ENCODE measurements at places on chromosomes 7 and 10.

DNA sequence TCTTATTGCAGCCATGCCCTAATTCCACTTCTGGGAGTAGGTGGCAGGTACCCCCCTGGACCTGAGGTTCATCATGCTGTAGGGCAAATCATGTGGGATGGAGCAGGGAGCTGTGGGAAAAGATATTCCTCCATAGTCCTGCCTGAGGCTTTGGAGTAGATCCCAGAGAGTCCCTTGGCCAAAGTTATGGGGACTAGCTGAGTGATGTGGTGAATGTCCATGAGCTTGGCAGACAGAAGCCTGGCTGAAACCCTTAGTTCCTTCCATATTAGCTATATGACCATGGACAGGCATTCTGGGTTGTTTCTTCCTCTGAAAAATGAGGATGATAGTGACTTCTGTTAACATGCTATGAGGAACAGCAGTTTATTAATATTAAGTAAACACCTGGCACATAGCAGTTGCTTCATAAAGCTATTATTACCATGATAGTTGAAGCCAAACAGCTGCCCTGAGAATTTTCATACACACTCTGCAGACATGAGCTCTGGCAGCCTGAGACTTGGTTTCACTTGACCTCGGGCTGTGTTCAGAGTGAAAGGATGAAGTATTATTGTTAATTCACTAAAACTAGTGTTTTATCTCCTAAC is 15.0 kb upstream of the IMPDH1 start:
- DNase-seq: no peak

DNA sequence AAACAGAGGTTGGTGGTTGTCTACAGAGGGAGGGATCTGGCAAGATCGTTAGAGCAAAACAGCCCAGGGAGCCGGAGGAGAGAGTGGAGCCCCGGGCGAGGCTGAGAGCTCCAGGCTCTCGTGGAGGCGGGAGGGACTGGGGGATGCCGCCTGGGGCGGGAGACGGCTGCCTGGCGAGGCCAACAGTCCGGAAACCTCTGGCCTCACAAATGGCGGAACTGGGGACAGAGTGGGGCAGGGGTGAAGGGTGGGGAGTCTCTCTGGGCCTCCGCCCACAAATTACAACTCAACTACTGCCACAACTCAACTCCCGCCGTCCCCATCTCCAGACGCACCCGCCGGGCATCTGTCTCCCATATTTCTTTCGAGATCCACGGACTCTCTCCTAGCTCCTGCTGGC is 47.7 kb downstream of the CLEC2L start:
- DNase-seq: no peak

DNA sequence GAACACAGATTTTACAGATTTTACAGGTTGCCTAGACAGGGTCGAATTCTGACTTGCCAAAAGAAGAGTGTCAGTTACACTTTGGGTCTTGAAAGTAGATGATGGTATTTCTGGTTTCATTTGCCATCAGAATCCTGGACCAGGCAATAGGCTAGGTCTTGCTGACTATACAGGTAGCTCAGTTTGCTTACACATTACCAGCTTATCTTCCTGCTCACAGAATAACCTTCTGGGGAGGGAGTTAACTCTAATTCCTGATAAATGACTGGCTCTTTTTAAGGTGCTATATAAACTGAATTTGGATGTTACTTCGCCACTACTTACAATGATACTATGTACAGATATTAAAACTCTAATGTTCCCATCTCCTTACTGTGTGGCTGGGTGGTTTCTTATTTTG is 39.8 kb downstream of the GBF1 start:
- no peak for DNase-seq

GRCh38 chr10:61589547-61590243 is 73.0 kb upstream of the CABCOCO1 start:
- DNase-seq: no peak

DNA sequence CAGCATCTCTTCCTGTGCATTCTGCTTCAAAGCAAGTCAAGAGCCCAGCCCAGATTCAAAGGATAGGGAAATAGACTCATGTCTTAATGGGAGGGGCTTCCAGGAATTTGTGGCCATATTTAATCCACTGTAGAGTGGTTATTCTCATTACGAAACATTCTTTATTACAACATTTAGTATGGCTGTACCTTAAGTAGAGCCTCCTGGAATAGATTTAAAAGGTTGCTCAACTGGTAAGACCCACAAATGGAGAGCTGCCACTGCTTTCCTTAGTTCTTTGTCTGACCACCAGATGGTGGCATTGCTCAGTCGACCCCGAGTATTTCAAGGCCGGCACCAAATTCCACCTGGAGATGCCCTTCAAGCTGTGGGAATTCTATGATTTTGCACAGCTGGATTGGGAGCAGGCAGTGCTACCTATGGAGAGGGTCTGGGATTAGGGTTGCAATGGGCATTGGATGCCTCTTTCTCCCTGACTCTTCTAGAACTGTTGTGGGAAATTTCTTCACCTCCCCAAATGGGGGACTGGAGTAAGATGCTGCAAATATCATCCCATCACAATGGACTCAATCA is 102.2 kb downstream of the RBM20 start:
- peak; percentile 56 for DNase-seq

GRCh38 chr10:112724404-112724991 is 225.5 kb upstream of the TCF7L2 start:
- DNase-seq: no peak

GRCh38 chr7:28026237-28026636 is 154.4 kb downstream of the JAZF1 start:
- no peak for DNase-seq

DNA sequence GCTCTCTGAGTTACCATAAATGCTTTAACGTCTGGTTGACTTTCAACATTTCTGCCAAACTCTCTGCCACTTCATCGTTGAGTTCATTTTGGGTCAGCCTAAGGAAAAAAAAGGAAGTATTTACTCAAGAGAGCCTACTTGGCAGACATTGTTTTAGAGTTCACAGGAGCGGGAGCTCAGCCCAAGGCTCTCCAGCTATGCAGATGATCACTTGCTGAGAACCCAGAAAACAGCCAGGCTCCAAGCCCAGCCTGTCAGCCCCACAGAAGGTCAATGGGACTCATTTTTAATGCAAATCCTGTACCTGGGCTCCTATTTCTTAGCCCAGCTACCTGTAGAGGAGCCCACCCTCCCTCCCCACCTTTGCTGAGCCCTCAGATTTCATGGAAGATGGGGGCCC is 45.5 kb downstream of the NOD1 start:
- no peak for DNase-seq

DNA sequence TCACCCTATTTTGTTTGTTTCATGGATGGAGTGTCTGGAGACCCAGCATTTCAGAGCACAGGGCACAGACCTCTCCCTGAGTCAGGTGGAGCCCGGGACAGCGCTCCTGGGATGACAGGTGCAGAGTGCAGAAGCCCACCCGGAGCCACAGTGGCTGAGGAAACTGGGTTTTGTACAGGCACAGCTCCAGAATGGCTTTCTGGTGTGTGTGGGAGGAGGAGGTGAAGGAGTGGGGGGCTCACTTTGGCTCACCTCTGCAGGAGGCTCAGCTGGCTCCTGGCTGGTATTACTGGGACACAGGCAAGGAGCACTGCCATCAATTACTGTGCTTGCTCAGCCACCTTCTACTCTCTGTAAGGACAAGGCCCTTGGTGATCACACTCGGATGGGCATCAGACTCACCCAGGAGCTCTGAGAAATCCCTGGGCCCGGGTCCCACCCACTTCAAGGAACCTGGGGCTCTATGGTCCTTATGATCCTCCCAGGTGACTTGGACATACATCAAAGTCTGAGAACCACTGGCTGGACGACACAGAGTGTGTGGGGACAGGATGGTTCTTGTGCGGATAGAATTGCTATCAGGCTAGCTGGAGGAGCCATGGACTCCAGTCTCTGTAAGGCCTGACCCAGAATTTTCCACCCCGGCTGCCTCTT is 221.1 kb upstream of the ZNF32 start:
- DNase-seq: no peak

Measured in activated CD4-positive, alpha-beta T cell treated with anti-CD3 and anti-CD28 coated beads, Interleukin-2, amount 50 U/mL, for 1 hour (primary cell).